ENCODE measurements at places on chromosomes 5 and 9. TPM values are rescaled to one million over a fixed set of nuclear protein-coding genes. Genes with fewer than 3 reads are reported as not detected.

DNA sequence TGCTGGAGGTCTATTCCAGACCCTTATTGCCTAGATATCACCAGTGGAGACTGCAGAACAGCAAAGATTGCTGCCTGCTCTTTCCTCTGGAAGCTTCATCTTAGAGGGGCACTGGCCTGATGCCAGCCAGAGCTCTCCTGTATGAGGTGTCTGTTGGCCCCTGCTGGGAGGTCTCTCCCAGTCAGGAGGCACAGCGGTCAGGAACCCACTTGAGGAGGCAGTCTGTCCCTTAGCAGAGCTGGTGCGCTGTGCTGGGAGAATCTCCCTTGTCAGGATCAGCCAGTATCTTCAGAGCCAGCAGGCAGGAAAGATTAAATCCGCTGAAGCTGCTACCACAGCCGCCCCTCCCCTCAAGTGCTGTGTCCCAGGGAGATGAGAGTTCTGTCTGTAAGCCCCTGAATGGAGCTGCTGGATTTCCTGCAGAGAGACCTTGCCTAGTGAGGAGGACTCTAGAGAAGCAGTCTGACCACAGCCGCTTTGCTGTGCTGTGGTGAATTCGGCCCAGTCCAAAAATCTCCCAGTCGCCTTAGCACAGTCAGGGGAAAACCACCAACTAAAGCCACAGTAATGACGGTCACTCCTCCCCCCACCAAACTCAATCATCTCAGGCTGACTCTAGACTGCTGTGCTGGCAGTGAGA lies 124.1 kb downstream of the JAKMIP2 start:
- DNase-seq = no peak

DNA sequence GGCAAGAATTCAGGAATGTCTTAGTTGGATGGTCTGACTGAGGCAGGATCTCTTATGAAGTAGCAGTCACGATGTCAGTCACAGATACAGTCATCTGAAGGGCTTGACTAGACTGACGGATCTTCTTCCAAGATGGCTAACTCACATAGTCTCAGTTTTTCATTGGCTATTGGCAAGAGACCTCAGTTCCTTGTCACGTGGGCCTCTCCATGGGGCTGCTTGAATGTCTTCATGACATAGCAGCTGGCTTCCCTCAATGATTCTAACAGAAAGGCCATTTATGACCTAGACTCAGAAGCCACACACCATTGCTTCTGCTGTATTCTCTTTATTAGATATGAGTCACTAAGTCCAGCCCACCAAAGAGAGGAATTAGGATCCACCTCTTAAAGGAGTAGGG lies 4.7 kb downstream of the APC start:
- DNase-seq = peak; percentile 14

- DNase-seq = peak; percentile 50
Measured at GRCh38 chr5:128774605-128775004, 190.7 kb upstream of the SLC27A6 start.

DNA sequence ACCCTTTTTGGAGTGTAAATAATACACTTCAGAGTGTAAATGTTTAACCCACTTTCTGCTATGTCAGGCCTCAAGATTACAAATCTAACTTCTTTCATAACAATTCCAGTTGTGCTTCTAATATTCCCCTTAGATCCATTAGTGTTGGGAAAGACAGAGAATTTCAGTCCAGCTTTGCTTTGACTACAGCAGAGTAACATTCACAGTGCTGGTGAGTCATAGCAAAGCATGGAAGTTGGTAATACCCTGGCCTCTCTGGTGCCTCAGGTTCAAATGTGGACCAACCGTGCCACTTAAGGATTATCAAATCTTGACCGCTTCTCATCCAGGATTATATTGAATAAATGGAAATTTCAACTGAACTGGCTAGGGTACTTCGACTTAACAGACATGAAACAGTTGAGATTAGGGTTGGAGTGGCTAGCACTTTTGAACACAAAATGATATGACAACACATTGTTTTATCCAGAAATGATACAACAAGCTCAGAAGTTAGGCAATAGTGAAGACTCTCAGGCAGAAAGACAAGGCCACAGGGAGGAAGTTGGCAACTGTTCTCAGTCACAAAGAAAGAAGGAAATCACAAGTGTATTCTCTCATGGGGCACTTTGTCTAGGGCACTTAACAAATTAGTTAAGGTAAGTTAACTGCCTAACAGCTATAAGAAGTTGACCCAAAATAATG lies 24.4 kb upstream of the RASA1 start:
- peak; percentile 62 for DNase-seq

DNA sequence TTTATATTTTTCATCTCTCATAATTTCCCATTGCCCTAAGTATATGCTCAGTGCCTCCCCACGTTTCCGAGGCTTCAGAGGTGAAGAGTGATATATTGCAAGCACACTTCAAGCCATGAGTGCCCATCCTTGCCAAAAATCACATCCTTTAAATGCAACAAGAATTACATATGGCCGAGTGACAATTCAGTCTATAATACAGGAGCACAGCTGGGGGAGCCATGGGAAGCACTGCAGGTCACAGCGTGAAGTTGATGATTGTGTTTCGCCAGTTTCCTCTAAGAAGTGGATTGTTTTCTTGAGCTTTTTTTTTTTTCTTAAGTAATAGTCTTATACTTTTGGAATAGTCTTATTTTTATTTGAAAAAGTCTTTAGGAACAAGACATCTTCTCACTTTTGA lies 61.1 kb downstream of the MTRR start:
- no peak for DNase-seq

DNA sequence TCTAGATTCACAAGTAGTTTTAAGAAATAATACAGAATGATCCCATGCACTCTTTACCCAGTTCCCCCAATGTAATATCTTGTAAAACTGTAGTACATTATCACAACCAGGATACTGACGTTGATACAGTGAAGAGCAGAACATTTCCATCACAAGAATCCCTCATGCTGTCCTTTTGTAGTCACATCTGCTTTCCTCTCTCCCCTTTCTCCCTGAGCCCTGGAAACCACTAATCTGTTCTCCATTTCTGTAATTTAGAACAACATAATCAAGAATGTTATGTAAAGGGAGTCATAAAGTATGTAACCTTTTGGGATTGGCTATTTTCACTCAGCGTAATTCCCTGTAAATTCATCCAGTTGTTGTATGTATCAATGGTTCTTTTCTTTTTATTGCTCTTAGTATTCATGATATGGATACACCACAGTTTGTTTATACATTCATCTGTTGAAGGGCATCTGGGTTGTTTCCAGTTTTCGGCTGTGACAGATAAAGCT lies 61.1 kb downstream of the ERCC6L2 start:
- no peak for DNase-seq

DNA sequence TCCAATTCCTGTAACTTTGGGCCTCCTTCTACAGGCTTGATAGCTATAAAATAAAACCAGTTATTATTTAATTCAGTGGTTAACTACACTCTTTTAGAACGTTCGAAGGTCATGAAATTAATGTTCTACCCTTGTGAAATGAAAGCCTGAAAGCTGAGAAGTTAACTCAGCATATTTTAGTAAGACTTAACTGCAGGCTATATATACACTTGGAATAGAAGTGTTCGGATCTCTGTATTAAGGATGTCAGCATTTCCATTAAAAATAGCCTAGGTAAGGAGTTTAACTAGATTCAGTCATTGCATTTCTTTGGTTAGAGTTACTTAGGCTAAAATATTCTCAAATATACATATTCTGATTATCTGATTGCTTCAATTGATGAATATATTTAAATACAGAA lies 229.2 kb downstream of the MRPS30 start:
- DNase-seq = no peak

- no peak for DNase-seq
Measured at GRCh38 chr5:150457121-150457520, 7.6 kb upstream of the RPS14 start.

DNA sequence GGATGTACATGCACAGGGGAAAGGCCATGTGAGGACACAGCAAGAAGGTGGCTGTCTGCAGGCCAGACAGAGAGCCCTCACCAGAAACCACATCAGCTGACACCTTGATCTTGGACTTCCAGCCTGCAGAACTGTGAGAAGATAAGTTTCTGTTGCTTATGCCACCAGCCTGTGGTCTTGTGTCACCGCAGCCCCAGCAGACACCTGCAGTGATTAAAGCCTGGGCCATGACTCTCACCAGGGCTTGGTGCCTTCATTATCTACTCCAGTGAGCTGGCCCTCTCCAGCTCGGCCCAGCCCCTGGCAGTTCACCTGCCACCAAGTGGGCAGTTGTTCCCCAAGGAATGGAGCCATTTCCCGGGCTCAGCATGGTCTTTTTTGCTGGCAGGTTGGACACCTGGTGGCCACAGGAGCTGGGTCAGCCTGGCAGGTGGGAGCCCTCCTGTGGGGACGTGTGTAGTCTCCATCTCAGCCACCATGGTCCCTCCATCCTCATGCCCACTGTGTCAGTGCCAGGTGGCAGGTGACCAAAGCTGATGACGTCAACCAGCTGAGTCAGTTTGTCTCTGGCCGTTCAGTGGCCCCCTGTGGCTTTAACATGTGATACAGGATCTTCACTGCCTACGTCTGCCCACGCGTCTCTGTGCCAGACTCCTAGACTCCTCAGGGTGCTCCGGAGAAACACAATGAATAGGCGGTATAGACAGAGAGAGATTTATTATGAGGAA lies 99.9 kb upstream of the PPP1R26 start:
- DNase-seq = no peak

- DNase-seq = peak; percentile 75
Measured at GRCh38 chr9:136526625-136527066, 19.2 kb downstream of the NOTCH1 start.

DNA sequence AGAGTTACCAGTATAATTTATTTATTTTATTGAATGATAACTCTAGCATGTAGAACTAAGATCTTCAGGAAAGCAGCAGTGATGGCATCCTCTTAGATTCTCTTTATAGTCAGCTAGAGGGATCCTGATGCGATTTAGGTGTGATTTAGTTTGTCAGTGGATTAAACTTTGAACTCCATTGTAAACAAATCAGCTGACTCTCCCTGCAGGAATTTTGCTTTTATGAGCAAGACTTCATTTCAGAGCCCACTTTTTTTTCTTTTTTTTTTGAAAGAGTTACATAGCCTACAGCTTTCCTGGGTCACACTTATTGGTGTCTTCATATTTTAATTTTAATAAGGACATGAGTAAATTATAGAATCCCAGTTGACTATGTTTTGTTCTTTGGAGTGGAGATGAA lies 93.8 kb upstream of the SEMA6A start:
- DNase-seq = no peak

GRCh38 chr5:146006470-146007190 lies 70.3 kb downstream of the SH3RF2 start:
- DNase-seq = no peak

DNA sequence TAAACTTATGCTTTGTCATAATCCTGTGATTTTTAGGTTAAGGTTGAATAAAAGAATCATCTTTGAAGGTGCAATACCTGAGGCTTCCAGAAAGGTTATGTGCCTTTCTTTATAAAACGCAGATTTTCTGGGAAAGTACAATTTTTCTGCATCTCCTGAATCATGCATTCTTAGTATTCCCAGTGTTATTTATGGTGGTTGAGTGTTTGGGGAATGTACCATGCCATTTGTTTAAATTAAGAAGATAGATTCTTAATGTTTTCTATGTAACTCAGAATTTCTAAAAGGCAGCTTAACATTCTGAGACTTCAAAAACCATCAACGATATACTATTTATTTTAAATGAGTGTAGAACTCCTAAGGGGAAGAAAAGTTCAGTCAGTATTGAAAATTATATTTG lies 108.1 kb upstream of the FBN2 start:
- DNase-seq = no peak

- DNase-seq = no peak
Measured at GRCh38 chr9:4027606-4028005, 272.3 kb downstream of the GLIS3 start.

DNA sequence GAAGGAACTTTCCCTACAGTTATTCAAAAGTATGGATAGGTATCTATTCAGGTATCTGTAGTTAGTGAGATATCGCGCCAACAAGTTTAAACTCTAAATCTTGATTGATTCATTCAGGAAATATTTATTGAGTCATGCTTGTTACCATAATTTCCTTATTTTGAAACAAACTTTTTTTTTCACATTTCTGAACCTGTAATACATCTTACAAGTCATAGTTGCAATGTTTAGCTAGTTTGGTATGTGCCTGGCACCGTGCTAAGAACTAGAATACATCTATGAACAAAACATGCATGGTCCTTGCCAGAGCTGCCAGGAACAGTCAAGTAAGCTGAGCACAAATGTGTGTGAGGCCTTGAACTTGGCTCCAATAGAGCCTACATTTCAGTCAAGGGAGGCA lies 226.4 kb downstream of the PCSK5 start:
- no peak for DNase-seq

DNA sequence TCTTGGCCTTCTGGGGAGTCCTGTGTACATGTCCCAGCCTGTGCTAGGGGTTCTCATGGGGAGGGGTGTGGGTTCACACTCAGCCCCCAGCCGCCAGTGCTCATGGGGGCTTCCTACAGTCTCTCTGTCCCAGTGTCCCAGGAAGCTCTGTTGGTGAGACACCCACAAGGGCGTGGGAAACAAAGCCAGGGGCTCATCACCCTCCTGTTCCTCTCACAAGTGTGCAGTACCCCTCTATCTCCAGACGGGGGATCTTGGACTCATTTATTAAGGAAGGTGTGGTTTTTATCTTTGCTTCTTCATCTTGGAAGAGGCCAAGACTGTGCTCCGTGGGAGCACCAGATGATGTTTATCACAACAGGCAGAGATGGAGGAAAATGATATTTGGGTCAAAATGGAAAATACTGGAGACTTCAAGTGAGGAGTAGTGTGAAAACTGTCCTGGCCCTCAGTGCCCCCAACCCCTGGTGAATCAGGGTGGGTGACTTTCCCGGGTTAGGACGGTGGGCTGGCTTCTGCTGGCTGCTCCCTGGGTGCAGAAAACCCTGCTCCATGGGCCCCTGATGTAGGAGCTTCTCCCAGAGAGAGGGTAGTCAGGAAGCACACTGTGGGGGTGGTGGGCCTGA lies 15.2 kb downstream of the TMEM171 start:
- peak; percentile 78 for DNase-seq

Gene CCDC180
- total RNA-seq = not detected

Gene JMY
- 14.9 TPM for total RNA-seq

Gene KCNV2
- total RNA-seq = not detected

Gene LCN15
- total RNA-seq = not detected

Gene OR1Q1
- not detected for total RNA-seq

Data from myocyte (in vitro differentiated cells).